Activated CD4-positive, alpha-beta T cell treated with anti-CD3 and anti-CD28 coated beads, Interleukin-2, amount 10 ng/mL, durations not matched to agents 7 days and 5 days (primary cell): ENCODE measurements at places on chromosomes 11 and 22. TPM values are rescaled to one million over a fixed set of nuclear protein-coding genes. Genes with fewer than 3 reads are reported as not detected.

VWCE gene
- total RNA-seq, result 1.7 TPM

FAM180B gene
- not detected for total RNA-seq

OR4D5 gene
- not detected for total RNA-seq

ZP1 gene
- total RNA-seq, result not detected

RNF26 gene
- total RNA-seq, result 38.8 TPM

KCNJ11 gene
- total RNA-seq, result 1.2 TPM

MOB2 gene
- total RNA-seq, result 45.1 TPM

NDUFS8 gene
- 138 TPM for total RNA-seq

ALDH3B2 gene
- not detected for total RNA-seq
